Activated T-helper 17 cell treated with anti-CD3 and anti-CD28 coated beads, Interleukin-2, amount 50 U/mL, for 72 hours (primary cell): ENCODE measurements at places on chromosomes 3 and 15. TPM values are rescaled to one million over a fixed set of nuclear protein-coding genes. Genes with fewer than 3 reads are reported as not detected.

DNA sequence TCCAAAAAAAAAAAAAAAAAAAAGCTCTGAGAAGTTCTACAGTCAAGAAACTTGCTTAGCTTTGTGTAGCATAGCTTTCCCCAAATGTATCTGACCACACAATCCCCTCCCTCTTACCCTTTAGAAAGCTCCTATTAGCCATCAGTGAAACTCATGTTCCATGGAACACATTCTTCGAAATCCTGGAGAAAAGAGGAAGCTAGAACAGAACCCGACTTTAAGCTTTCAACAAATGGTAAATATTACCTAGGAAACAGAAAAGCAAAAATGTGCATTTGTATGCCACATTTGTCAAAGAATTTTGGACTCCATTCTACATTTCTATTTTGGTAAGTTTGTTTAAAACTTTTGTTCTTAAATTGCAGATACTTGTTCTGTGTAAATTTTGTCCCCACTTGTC lies 17.4 kb upstream of the CRTC3 start:
- ATAC-seq: no peak

DNA sequence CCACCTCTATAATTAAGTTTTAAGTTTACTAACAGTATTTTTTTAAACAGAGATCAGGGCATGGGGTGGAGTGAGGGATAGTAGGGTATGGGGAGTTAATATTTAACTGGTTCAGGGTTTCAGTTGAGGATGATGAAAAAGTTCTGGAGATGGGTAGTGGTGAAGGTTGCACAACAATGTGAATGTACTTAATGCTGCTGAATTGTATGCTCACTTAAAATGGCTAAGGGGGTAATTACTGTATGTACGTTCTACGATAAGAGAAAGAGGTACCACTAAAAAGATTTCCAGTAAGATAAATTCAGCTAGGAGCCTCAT lies 101.4 kb downstream of the TNIK start:
- ATAC-seq: no peak

- no peak for ATAC-seq
Measured at GRCh38 chr3:9552252-9552999, 1.2 kb downstream of the LHFPL4 start.

DNA sequence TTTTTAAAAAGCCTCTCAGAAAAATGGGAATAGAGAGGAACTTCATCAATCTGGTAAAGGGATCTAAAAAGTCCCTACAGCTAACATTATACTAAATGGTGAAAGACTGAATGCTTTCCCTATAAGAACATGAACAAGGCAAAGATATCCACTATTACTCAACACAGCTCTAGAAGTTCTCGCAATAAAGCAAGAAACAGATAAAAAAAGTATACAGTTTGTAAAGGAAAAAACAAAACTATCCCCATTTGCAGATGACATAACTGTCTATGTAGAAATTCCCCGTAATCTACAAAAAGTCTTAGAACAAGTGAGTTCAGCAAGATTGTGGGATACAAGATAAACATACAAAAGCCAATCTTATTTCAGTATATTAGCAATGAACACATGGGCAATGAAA lies 15.4 kb downstream of the EDC3 start:
- ATAC-seq: no peak

DNA sequence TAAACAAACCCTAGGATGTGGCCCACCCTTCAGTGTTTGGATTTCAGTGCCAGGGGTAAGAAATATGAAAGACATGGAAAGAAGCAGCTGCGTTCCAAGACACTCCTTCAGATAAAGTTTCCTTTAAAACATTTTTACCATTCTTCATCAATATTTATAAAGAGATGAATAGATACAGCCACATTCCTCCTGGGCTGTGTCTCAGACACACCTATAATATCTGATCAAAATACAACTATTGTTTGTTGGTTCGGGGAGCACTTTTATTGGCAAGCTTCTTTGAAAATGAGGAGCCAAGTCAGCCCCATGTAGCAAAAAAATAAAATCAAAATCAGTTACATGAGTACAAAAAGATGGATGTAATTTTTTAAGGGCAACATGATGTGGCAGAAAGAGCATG lies 53.2 kb downstream of the RPL22L1 start:
- no peak for ATAC-seq

GRCh38 chr3:129377615-129378014 lies 50.8 kb downstream of the EFCAB12 start:
- ATAC-seq: no peak

- ATAC-seq: peak; percentile 66
Measured at GRCh38 chr15:75723847-75724660, 11.4 kb upstream of the CSPG4 start.

GRCh38 chr3:79184251-79184650 lies 583.5 kb downstream of the ROBO1 start:
- no peak for ATAC-seq

- no peak for ATAC-seq
Measured at GRCh38 chr3:16059081-16059537, 115.4 kb upstream of the GALNT15 start.

- ATAC-seq: no peak
Measured at GRCh38 chr3:114556657-114557213, 262.9 kb downstream of the TIGIT start.

DNA sequence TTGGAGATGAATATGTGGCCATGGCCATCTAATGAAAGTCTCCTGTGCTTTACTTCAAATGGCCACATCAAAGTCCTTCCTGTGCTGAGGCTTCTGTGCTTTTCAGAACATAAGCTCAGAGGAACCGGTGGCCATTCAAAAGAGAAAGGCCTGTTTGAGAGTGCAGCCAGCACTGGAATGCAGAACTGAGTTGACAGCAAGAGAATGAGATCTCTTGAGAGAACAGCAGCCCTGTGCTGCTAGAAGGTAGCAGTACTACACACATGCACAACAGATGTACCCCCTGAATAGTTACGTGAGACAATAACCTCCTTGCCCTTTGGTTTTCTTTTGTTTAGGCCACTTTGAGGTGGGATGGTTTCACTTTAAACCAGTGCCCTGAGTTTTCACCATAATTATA lies 292.5 kb downstream of the PTPRG start:
- ATAC-seq: no peak

- ATAC-seq: no peak
Measured at GRCh38 chr3:72295962-72296450, 511.1 kb upstream of the PROK2 start.

DNA sequence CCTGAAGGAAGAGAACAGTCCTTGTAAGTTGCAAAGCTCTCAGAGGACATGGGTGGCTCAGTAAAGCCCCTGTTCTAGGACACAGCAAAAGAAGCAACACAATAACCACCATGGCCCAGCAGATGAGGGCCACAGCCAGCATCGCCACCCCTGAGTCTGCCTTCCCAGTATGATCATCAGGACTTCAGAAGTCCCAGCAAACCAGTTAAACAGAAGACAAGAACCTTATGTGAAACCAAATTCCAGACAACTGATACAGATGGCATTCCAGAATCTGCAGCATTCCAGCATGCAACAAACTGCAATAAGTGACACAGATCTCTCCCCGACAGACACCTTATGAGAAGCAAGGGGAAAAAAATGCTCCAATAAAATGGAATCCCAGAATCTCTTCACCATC lies 30.4 kb downstream of the SPINK8 start:
- ATAC-seq: no peak

GRCh38 chr3:196210673-196211556 lies at the start of gene ZDHHC19:
Gene ZDHHC19, minus strand, starts transcription at chr3:196211400. Its CDS starts 85 bp downstream, at chr3:196211315.
- no peak for ATAC-seq

MYRIP gene
- total RNA-seq: not detected

PGBD4 gene
- total RNA-seq: 2.8 TPM

CADM2 gene
- not detected for total RNA-seq

FURIN gene
- 771 TPM for total RNA-seq

GP9 gene
- total RNA-seq: not detected

ITPKA gene
- total RNA-seq: 3.5 TPM

UROC1 gene
- total RNA-seq: not detected

MYH15 gene
- total RNA-seq: 0.42 TPM

OXTR gene
- 3.6 TPM for total RNA-seq
